ENCODE measurements at places on chromosomes 5 and 9. TPM values are rescaled to one million over a fixed set of nuclear protein-coding genes. Genes with fewer than 3 reads are reported as not detected.
A peak's percentile ranks its signal among the peaks of the same experiment; 100 is the strongest.

GRCh38 chr9:109098171-109098959 lies 21.4 kb downstream of the TMEM245 start:
- peak; percentile 93 for DNase-seq

- peak; percentile 88 for DNase-seq
Measured at GRCh38 chr5:59709846-59710245, 183.7 kb downstream of the PDE4D start.

Gene TMEM215
- polyA plus RNA-seq: not detected

- no peak for DNase-seq
Measured at GRCh38 chr5:152511120-152511519, 106.0 kb upstream of the NMUR2 start.

DNA sequence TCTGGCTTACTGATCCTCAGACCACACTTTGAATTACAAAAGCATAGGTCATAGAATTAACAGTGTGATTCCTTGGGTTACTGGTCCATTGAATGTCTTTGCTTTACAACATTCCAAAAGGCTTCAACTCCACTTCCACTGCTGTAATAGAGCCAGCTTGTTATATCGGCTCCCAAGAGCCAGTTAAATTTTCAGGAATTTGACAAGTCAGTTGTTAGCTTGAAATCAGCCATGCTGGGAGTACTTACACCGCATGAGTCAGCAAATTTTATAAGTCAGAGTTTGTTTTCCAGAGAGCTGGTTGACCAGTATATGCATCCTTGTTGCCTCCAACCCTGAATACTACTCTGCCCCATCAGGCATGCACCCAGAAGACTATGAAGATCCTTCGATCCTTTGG lies 73.1 kb downstream of the FOXB2 start:
- DNase-seq: peak; percentile 27

- no peak for DNase-seq
Measured at GRCh38 chr5:31711935-31712592, 73.1 kb downstream of the PDZD2 start.

GRCh38 chr9:18568973-18569372 lies 95.0 kb downstream of the ADAMTSL1 start:
- DNase-seq: peak; percentile 65

DNA sequence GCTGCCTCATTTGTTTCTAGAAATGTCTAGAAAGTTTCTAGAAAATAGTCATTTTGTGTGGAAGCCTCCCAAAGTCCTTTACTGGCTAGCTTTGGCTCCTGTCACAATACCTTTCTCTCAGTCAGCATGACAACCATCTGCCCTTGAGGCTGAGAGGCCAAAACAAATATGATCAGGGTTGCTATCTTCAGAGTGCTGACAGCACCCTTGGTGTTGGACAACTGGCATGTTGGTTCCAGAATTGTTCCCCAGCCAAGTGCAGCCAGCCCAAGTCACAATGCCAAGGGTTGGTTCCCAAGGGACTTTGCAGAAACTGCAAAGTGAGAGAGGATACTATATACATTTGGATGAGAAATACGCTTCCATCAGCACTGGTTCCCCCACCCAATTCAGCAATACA lies 140.9 kb upstream of the GAS1 start:
- no peak for DNase-seq

GRCh38 chr5:10566543-10567068 lies 2.7 kb downstream of the ANKRD33B start:
- no peak for DNase-seq

DNA sequence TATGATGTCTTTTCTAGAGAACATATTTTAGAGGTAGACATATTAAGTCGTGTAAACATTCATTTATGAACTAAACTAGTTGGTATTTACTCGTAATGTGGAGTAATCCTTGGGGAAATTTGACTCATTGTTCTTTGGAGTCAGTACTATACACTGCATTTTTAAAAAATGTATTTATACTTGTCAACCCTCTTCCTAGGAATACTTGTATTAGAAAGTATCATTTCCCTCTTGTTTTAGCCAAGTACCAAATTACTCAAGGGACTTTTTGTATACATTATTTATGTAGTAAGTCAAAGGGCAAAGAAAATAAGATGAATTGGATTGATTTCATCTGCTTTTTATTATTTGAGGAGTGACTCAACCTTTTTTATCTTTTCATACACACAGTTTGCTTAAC lies 248.1 kb upstream of the IZUMO3 start:
- no peak for DNase-seq

Gene SPATA9
- 0.75 TPM for polyA plus RNA-seq

- DNase-seq: no peak
Measured at GRCh38 chr9:82820186-82820585, 242.8 kb downstream of the RASEF start.

- DNase-seq: no peak
Measured at GRCh38 chr5:138523406-138523805, 19.6 kb downstream of the ETF1 start.

- peak; percentile 20 for DNase-seq
Measured at GRCh38 chr9:84970432-84970831, 300.9 kb downstream of the NTRK2 start.

DNA sequence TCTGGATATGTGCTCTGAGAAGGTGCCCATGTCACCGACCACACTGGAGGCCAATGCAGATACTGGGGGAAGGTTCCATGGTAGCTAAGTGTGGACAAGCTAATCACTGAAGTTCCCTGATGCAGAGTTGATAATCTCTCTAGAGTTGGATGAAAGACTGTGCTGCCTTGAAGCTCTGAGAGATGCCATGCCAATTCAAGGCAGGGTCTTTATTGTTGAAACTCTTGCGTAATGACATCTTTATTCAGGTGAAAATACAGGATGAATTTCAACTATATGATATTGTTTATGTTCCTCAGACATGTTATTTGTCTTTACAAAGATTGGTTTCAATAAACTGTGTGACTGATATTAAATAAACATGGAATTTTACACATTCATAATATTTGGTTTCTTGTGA lies 167.6 kb upstream of the TMEM161B start:
- no peak for DNase-seq

DNA sequence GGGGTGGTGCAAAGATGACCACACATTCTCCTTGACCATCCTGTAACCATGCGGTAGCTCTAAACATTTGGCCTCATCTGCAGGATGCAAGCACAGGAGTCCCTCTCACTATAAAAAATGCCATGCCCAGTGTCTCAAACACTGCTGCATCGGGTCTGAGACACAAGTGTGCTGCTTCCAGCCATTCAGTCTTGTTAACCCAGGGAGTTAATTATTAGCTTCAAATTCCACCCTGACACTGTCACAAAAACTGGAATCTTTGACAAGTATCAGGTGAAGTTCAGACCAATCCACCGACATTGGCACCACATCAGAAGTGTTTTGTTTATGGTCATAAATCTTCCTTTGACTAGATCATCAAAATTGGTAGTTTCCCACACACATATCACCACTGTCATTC lies 119.1 kb upstream of the RASEF start:
- no peak for DNase-seq

DNA sequence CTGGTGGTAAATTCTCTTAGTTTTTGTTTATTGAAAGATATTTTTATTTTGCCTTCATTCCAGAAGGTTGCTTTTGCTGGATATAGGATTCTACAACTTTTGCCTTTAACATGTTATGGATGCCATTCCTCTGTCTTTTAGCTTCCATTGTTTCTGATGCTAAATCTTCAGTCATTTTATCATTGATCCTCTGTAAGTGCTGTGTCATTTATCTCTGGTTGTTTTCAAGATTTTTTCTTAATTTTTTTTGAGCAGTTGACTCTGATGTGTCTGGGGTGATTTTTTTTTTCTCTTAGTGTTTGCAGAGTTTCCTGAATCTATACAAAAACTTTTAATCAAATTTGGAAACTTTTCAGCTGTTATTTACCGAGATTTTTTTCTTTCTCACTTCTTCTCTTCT lies 6.4 kb downstream of the CARD6 start:
- no peak for DNase-seq

DNA sequence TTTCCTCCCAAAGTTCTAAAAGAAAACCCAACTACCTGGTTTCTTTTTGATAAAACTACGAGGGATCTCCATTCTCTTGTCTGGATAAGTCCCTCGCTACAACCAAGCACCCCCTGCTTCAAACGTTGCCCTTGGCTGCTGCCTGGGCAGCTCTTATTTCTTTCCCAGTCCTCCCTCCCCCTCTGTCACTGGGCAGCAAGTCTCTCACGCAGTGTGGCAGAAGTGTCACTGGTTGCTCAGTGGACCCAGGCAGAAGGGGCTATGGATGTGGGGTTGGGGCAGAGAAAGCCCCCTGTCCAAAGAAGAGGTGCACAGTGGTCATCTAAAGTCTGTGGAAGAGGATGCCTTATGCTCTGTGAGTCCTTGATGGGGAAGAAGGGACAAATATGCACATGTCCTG lies 7.2 kb upstream of the SMIM32 start:
- no peak for DNase-seq

- no peak for DNase-seq
Measured at GRCh38 chr5:80492741-80493140, 4.8 kb downstream of the FAM151B start.

GRCh38 chr9:94018628-94019027 lies 63.5 kb upstream of the BARX1 start:
- DNase-seq: peak; percentile 86

- no peak for DNase-seq
Measured at GRCh38 chr9:94655739-94656138, 16.4 kb upstream of the FBP1 start.

DNA sequence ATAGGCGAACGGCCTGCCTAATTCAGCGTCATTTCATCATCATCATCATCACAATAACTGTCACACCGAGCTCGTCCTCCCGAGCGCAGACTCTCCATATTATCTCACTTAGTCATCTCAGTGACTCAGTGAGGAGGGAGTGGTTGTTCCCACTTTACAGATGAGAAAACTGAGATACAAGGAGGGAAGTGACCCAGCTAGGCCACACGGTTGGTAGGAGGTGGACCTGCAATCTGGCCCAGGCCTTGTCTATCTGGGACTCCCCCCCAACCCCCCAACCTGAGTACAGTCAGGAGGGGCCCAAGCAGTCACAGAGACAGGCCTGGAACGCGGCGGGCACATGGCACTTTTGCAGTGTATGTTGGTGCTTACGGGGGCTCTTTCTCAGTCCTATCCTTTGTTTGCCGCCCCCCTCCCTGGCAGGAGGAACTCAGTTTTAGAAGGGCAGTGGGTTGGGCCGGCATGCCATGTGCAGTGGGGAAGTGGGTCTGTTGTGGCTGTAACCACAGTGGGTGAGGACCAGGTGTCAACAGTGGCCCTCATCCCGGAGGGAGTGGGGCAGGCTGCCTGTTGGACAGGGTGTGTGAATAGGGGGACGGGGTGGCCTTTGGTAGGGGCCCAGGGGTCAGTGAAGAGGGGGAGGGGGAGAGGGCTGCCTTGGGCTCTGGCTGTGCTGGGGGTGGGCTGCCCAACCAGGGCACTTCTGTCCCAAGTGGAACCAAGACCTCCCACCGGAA lies 1.7 kb upstream of the RXRA start:
- DNase-seq: no peak

DNA sequence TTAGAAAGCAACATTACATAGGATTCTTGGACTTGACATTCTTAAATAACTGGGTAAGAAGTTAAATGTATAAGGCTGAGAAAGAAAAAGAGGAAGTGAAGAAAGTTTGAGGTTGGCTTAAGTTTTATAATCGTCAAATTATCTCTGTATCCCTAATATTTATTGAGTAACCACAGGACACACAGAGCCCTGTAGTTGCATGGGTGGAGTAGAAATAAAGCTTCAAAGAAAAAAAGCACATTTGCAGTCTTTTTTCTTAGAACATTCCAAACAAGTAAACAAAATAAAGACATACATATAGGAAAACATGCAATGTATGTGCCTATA lies 137.0 kb downstream of the CCDC192 start:
- no peak for DNase-seq

DNA sequence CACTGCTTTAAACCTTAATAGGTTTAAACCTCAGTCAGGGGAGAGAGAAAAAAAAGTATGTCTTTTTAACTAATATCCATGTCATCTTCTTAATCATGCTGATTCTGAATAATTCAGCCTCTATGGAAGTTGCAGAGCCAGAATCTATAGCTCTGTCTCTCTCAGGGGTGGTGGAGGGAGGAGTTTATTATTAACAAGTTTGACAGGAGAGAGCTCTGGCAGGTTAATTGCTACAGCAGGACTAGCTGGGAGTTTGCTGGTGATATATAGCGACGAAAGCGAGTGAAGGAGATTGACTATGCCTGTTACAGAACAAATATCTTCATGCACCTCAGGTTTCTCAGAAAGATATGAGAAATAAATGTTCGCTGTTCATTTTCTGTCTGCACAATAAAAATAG lies 586.4 kb downstream of the TLE4 start:
- no peak for DNase-seq

DNA sequence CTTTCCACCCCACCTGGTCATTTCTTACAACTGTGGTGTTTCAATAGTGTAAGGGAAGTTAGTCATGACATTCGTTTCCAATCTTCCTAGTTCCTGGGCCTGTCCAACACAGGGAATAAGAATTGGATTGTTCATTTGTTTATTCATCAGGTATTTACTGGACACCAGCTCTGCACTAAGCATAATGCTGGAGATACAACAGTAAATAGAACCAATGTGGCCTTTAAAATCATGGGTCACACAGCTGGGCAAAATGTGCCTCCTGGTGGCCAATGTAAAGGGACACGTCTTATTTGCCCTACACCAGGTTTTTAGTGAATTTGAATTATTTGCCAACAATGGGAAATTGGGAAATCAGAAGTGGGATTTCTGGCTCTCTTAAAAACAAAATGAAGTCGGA lies 10.4 kb downstream of the ABLIM3 start:
- peak; percentile 49 for DNase-seq

Gene ANKRD34B
- polyA plus RNA-seq: not detected
